Mesothelial cell of epicardium (in vitro differentiated cells): ENCODE measurements at places on chromosomes 12 and 14. TPM values are rescaled to one million over a fixed set of nuclear protein-coding genes. Genes with fewer than 3 reads are reported as not detected.

DNA sequence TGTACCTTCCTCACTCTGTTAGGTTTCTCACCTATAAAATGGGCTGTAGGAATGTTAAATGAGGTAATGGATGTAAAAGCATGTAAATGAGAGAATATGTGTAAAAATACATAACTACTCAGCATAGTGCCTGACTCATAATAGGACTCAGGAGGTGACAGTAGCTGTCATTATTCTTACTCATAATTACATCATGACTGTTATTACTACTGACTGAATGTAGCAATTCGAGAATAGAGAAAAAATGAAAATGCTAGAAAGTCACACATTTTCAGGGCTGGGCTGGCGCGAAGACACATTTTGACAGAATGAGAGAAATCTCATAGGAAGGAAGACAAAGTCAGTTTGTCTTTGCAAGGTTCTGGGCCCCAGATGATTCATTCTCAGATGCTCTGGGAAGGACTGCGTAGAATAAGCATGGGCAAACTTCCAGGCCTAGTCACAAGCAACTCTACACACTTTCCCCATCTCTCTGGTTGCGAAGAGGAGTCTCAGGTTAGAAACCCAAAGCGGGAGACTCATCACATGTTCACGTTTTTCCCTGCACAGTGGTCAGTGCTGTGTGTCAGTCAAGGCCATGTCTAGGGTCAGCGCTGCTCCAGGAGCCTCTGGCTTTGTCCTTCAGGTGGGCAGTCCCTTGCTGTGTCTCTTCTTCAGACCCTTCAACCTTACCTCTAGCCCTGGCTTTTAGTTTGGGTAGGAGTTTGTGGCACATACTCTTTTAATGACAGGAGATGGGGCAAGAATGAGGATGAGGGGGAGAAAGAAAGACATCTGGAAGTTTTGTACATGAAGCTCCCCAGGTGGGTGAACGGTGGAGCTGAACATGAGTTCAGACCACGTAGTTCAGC lies 8.4 kb downstream of the GPRC5A start:
- peak overlapping the region; percentile 17 for H3K27ac ChIP-seq
- H3K4me3 ChIP-seq, result no peak overlapping the region
- H3K4me1 ChIP-seq, result peaks cover 57% of the 10 kb centered on the region

The PAH gene
- 0.18 TPM in 1 of 3 replicates, not detected in the others for total RNA-seq

The KRT80 gene
- 2.7 to 3.0 TPM (median 3.0 TPM) in 3 replicates for total RNA-seq

- peak overlapping the region; percentile 98 for H3K27ac ChIP-seq
- H3K4me3 ChIP-seq, result no peak overlapping the region
- H3K27me3 ChIP-seq, result no peaks in the 10 kb centered on the region
Measured at GRCh38 chr14:50062438-50063085, 53.8 kb downstream of the VCPKMT start.

DNA sequence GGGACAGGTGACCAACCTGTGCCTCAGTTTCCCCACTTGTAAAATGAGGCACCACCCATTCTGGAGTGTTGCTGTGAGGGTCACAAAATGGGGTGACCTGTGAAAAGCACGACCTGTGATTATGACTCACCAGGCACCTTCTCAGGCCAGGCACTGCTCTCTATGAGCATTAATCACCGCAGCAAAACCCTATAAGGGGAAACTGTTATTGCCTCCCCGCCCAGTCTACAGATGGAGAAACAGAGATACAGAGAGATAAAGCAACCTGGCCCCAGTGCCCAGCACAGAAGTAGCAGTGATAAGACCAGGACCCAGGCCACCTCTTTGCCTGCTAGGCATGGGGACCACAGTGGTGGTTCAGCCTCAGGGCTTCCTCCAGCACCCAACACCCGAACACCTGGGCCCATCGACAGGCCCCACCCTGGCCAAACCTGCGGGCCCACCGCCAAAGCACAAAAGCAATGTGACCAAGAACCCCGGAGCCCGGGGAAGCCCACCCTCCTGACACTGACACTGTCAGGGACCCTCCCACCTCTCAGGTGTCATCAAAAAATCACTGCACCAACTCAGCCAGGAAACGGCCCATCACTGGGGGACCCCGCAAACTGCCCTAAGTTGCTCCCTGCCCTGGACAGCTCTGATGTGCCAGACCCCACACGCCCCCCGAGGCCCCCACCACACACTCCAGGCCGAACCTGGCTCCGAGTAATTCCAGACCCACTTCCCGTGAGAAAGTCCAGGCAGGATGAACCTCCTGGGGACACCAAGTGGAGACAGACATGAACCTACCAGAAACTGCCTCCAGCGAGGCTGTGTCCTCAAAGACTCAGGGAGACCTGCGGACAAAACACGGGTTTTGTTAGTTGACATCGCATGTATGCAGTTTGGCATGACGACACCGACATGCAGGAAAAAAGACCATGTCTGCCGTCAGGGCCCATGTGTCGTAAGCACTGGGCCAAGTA lies 32.4 kb downstream of the NCOR2 start:
- DNase-seq, result no peak
- H3K4me3 ChIP-seq, result no peak overlapping the region
- no peaks in the 10 kb centered on the region for H3K27me3 ChIP-seq

The DNAH10 gene
- total RNA-seq, result 2.0 to 2.7 TPM (median 2.5 TPM) in 3 replicates

- no peak for DNase-seq
- no peaks in the 10 kb centered on the region for H3K4me1 ChIP-seq
- peaks cover 52% of the 10 kb centered on the region for H3K27me3 ChIP-seq
- H3K27ac ChIP-seq, result no peak overlapping the region
- H3K36me3 ChIP-seq, result no peaks in the 10 kb centered on the region
Measured at GRCh38 chr12:131499864-131500190, 211.1 kb upstream of the SFSWAP start.

DNA sequence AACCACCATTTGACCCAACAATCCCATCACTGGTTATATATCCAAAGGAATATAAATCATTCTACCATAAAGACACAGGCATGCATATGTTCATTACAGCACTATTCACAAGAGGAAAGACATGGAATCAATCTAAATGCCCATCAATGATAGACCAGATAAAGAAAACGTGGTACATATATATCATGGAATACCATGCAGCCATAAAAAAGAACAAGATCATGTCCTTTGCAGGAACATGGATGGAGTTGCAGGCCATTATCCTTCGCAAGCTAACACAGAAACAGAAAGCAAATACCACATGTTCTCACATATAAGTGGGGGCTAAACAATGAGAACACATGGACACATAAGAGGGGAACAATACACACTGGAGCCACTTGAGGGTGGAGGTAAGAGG lies 15.7 kb downstream of the CAPRIN2 start:
- DNase-seq, result no peak
- no peak overlapping the region for H3K27ac ChIP-seq
- peaks cover 38% of the 10 kb centered on the region for H3K36me3 ChIP-seq
- H3K27me3 ChIP-seq, result no peaks in the 10 kb centered on the region
- H3K4me3 ChIP-seq, result no peak overlapping the region
- no peaks in the 10 kb centered on the region for H3K4me1 ChIP-seq

The NTF3 gene
- total RNA-seq, result 6.7 to 9.4 TPM (median 8.6 TPM) in 3 replicates

- no peak overlapping the region for H3K4me3 ChIP-seq
- peaks cover 17% of the 10 kb centered on the region for H3K27me3 ChIP-seq
- no peaks in the 10 kb centered on the region for H3K4me1 ChIP-seq
- no peak overlapping the region for H3K27ac ChIP-seq
Measured at GRCh38 chr12:52380271-52380694, 5.2 kb downstream of the KRT84 start.

GRCh38 chr14:68975667-68976066 lies 3.4 kb downstream of the ACTN1 start:
- peaks cover 9% of the 10 kb centered on the region for H3K36me3 ChIP-seq
- peak overlapping the region; percentile 96 for H3K27ac ChIP-seq
- DNase-seq, result no peak
- no peaks in the 10 kb centered on the region for H3K27me3 ChIP-seq
- peak overlapping the region; percentile 84 for H3K4me3 ChIP-seq

GRCh38 chr14:69408331-69408960 lies 10.0 kb downstream of the SLC39A9 start:
- no peak for DNase-seq
- no peaks in the 10 kb centered on the region for H3K4me1 ChIP-seq
- H3K4me3 ChIP-seq, result no peak overlapping the region
- H3K36me3 ChIP-seq, result peaks cover 3% of the 10 kb centered on the region
- no peak overlapping the region for H3K27ac ChIP-seq

GRCh38 chr12:110917467-110917866 lies 2.9 kb downstream of the MYL2 start:
- H3K27me3 ChIP-seq, result peaks cover 27% of the 10 kb centered on the region
- DNase-seq, result no peak
- H3K36me3 ChIP-seq, result no peaks in the 10 kb centered on the region

GRCh38 chr14:83255015-83255726 lies 1721.5 kb upstream of the SEL1L start:
- H3K27ac ChIP-seq, result no peak overlapping the region
- no peaks in the 10 kb centered on the region for H3K27me3 ChIP-seq
- no peaks in the 10 kb centered on the region for H3K36me3 ChIP-seq
- peaks cover 6% of the 10 kb centered on the region for H3K4me1 ChIP-seq
- no peak for DNase-seq

- H3K4me1 ChIP-seq, result peaks cover 66% of the 10 kb centered on the region
- peak; percentile 76 for DNase-seq
Measured at GRCh38 chr12:48815126-48816110, 2.9 kb upstream of the CACNB3 start.

- H3K27ac ChIP-seq, result no peak overlapping the region
- peaks cover 52% of the 10 kb centered on the region for H3K4me1 ChIP-seq
Measured at GRCh38 chr14:99539491-99539890, 58.3 kb downstream of the CCNK start.

GRCh38 chr12:118448341-118448740 lies 72.0 kb downstream of the SUDS3 start:
- H3K4me1 ChIP-seq, result no peaks in the 10 kb centered on the region
- peaks cover 14% of the 10 kb centered on the region for H3K27me3 ChIP-seq
- H3K27ac ChIP-seq, result no peak overlapping the region
- no peak for DNase-seq

The KLRK1 gene
- not detected in 3 replicates for total RNA-seq

The KCNH3 gene
- 1.8 to 2.5 TPM (median 2.3 TPM) in 3 replicates for total RNA-seq

- H3K27me3 ChIP-seq, result peaks cover 20% of the 10 kb centered on the region
- H3K4me1 ChIP-seq, result peaks cover 4% of the 10 kb centered on the region
- H3K27ac ChIP-seq, result no peak overlapping the region
Measured at GRCh38 chr14:104076743-104077142, 8.8 kb upstream of the ASPG start.

DNA sequence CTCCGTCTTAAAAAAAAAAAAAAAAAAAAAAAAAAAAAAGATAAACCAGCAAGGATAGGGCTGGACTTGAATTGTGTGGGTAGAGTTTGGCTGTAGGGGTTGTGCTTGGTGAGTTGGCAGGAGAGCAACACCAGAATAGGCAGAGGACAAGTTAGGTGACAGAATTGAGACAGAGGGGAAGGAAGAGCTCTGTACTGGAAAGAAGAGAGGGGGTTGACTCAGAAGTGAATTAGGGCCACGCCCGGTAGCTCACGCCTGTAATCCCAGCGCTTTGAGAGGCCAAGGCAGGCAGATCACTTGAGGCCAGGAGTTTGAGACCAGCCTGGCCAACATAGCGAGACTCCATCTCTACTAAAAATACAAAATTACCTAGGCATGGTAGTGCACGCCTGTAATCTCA lies 6.1 kb upstream of the TMEM30B start:
- no peak for DNase-seq
- H3K36me3 ChIP-seq, result no peaks in the 10 kb centered on the region
- peaks cover 6% of the 10 kb centered on the region for H3K4me1 ChIP-seq
- no peak overlapping the region for H3K4me3 ChIP-seq
- peaks cover 15% of the 10 kb centered on the region for H3K27me3 ChIP-seq

- DNase-seq, result no peak
- peak overlapping the region; percentile 85 for H3K4me3 ChIP-seq
- H3K27me3 ChIP-seq, result peaks cover 39% of the 10 kb centered on the region
- peaks cover 10% of the 10 kb centered on the region for H3K4me1 ChIP-seq
- peak overlapping the region; percentile 23 for H3K27ac ChIP-seq
Measured at GRCh38 chr14:70822530-70823185, 13.3 kb upstream of the MAP3K9 start.

DNA sequence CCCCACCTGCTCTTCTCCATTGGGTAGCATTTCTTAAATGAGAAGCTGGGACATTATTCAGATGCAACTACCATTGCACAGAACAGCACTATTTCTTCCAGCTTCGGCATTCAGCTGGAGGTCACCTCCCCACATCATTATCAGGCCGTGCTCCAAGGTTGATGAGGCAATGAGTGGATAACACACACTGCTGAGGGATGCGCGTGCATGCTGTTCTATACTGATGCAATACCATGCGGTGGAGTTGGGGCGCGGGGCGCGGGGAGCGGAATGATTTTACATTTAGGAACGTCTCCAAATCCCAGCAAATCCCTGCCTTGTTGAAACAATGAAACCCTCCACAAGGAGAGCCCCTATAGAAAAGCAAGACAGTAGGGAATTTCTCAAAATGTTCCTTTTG lies 283.4 kb downstream of the GRIN2B start:
- no peak for DNase-seq
- no peaks in the 10 kb centered on the region for H3K36me3 ChIP-seq
- H3K4me1 ChIP-seq, result peaks cover 15% of the 10 kb centered on the region
- peaks cover 7% of the 10 kb centered on the region for H3K27me3 ChIP-seq

GRCh38 chr12:252636-253035 lies 10.0 kb downstream of the SLC6A13 start:
- peaks cover 40% of the 10 kb centered on the region for H3K27me3 ChIP-seq
- no peak for DNase-seq
- H3K4me1 ChIP-seq, result peaks cover 12% of the 10 kb centered on the region
- H3K4me3 ChIP-seq, result no peak overlapping the region

- H3K27me3 ChIP-seq, result no peaks in the 10 kb centered on the region
- no peak for DNase-seq
- H3K27ac ChIP-seq, result peak overlapping the region; percentile 90
- peaks cover 6% of the 10 kb centered on the region for H3K36me3 ChIP-seq
Measured at GRCh38 chr12:65937161-65937641, 112.9 kb downstream of the HMGA2 start.

The MYO1H gene
- total RNA-seq, result not detected in 3 replicates

- no peak overlapping the region for H3K4me3 ChIP-seq
- DNase-seq, result no peak
- no peak overlapping the region for H3K27ac ChIP-seq
- no peaks in the 10 kb centered on the region for H3K36me3 ChIP-seq
- H3K27me3 ChIP-seq, result no peaks in the 10 kb centered on the region
Measured at GRCh38 chr12:114873656-114874055, 189.7 kb upstream of the TBX3 start.

DNA sequence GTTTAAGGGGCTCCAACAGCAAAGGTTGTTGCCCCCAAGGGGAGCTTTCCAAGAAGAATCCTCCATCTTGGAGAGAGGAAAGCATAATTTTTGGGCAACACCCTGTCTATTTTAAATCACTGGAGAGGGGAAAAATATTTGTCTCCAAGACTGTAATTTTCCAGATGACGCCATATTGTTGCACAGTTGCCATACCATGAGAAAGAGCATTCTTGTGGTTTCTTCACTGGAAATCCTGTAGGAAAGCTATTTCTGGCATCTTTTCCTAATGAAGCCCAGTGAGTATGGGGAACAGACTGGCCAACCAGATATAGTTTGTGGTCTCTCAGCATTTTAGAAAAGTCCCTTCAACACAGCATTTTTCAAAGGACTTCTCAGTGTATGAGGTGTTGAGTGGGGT lies 88.1 kb upstream of the MANSC4 start:
- no peak overlapping the region for H3K4me3 ChIP-seq
- no peaks in the 10 kb centered on the region for H3K27me3 ChIP-seq
- no peaks in the 10 kb centered on the region for H3K36me3 ChIP-seq
- DNase-seq, result no peak
- peak overlapping the region; percentile 36 for H3K27ac ChIP-seq
